Common myeloid progenitor, CD34-positive (primary cell): ENCODE measurements at places on chromosomes 13 and 19.

DNA sequence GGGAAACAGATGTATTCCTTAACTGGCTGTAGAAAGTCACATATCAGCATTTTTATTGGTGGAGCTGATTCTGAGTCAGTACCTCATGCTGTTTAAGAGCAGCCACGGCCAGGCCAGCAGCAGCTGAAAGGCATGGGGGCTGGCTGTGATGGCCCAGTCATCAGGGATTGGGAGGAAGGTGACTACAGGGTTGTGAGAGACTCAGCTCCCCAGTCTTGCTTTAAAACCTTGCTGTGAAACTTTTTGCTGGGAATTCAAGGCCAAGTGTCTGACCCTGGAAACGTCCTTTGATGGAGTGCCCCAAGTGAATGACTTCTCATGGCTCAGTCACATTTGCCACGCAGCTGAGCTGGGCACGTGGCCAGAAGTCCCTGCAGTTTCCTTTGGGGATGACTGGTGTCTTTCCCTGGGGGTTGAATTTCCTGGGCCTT, 39.1 kb upstream of the RNF113B start:
- DNase-seq, result no peak

DNA sequence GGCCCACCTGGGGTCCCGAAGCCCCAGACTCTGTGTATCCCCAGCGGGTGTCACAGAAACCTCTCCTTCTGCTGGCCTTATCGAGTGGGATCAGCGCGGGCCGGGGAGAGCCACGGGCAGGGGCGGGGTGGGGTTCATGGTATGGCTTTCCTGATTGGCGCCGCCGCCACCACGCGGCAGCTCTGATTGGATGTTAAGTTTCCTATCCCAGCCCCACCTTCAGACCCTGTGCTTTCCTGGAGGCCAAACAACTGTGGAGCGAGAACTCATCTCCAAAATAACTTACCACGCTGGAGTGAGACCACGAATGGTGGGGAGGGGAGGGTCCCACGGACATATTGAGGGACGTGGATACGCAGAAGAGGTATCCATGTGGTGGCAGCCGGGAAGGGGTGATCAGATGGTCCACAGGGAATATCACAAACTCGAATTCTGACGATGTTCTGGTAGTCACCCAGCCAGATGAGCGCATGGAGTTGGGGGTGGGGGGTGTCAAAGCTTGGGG, 1.0 kb upstream of the ICAM5 start:
- peak; percentile 66 for DNase-seq

- DNase-seq, result no peak
Measured at GRCh38 chr13:79917628-79918027, 423.3 kb downstream of the SPRY2 start.

GRCh38 chr13:44434766-44435141, 61.1 kb downstream of the SERP2 start:
- no peak for DNase-seq

- DNase-seq, result no peak
Measured at GRCh38 chr13:29402166-29402636, 193.3 kb downstream of the SLC7A1 start.

DNA sequence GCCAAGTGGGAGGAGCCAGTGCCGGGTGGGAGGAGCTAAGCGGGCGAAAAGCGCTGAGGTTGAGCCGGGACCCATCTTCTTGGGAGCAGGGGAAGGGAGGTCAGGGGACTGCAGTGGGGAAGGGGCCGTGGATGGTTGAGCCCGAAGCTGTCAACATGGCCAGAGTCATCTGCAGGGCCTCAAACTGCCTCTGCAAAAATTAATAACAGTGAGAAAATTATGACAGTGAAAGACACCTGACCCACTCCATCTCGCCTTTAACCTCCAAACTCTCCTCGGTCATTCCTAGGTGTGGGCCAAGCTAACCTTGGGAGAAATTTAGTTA, 30.1 kb downstream of the ZNF557 start:
- DNase-seq, result no peak

GRCh38 chr13:57631596-57632275, at the start of gene PCDH17:
Gene PCDH17 (plus strand): TSS chr13:57631744. CDS start chr13:57632547, 803 bp downstream.
- DNase-seq, result peak; percentile 66

GRCh38 chr13:28474491-28475134, 20.3 kb downstream of the FLT1 start:
- no peak for DNase-seq

DNA sequence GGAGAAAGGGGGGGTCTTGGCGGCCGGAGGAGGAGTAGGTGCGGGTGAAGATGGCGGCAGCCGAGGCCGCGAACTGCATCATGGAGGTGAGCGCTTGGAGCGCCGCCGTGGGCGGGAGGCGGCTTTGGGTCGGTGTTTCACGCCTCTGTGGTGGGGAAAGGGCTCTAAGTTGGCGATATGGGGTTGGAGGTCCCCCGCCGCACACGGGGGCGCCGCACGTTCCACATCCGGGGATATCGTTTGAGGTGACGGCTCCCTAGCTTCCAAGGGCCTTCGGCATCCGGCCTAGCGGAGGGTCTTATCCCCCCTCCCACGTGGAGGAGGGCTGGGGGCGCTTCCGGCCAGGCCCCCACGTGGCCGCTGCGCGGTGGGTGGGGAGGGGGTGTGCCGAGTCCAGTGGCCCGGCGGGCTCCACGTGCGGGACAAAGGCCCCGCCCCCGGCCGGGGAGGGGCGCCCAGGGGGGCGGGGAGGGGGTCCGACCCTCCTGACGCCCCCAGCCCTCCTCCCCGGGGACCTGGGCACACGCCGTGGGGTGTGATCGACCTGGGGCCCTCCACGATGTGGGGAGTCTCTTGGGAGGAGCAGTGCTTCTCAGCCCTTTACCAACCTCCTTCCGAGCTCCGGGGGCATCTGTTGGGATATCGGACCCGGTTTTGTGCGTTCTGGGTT, at the start of gene PRMT1:
PRMT1 (plus strand) TSS at position 41 of the 670 bp plus-strand sequence; CDS start at position 51, 10 bp downstream.
- DNase-seq, result no peak

- no peak for DNase-seq
Measured at GRCh38 chr13:113905942-113906341, 42.1 kb upstream of the GAS6 start.

DNA sequence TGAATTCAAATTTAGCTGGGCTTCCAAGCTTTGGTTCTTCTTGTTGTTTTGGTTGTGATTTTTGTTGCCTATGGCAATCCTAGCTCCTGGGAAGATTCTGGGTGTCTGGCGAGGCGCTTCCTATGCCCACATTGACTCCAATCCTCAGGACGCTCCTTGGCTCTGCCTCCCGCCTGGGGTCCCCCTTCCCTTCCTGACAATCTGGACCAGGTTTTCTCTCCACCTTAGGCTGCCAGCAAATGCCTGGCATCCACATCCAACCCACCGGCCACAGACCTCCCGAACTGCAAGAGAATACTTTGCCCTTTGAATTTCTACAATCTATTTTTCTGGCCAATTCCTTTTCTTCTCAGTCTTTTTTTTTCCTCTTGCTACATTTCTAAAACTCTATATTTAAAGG, 186.9 kb upstream of the UBL3 start:
- DNase-seq, result no peak

DNA sequence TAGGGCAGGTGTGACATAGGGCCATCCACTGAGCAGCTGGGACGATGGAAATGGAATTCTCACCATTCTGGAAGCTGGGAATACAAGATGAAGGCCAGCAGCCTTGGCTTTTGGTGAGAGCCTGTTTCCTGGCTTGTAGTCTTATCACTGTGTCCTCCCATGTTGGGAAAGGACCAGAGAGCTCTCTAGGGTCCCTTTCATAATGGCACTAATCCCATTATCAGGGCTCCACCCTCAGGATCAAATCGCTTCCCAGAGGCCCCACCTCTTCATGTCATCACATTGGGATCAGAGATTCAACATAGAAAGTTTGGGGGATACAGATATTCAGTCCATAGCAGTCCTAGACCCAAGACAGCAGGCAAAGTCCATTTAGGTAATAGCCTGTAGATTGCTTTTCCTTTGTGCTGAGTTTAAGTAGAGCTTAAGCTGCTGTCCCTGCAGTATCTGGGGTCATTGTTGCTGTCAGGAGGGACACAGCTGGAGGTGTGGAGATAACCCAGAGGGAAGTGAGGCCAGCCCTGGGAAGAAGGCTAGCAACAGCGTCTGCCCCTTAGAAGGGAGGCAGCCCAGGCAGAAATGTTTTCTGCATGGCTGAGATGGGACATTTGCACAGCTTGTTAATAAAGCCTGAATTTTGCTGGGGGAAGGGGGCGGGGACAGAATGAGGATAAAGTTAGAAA, 136.5 kb upstream of the GPR12 start:
- DNase-seq, result no peak

- DNase-seq, result no peak
Measured at GRCh38 chr19:51797480-51797879, 2.5 kb downstream of the FPR3 start.

- DNase-seq, result no peak
Measured at GRCh38 chr19:2353159-2353886, 6.7 kb upstream of the TMPRSS9 start.

DNA sequence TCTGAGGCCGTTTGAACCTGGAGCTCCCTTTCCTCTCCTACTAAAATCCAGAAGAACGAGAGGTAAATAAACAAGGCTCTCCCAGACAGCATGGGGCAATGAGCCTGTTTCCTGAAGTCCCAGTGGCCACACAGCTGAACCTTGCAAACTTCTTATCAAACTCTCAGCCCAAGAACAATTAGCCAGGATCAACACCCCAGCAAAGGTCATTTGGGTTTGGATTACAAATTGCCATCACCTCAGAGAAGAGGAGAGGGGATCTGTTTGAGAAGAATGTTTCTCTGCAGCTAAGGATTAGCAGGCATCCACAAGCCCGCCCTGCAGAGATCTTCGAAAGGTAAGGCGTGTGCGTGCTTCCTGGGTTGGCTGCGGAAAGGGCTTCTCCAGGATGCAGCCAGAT, 201.9 kb upstream of the SOX1 start:
- no peak for DNase-seq

- no peak for DNase-seq
Measured at GRCh38 chr13:66137384-66137783, 1092.8 kb downstream of the PCDH9 start.

DNA sequence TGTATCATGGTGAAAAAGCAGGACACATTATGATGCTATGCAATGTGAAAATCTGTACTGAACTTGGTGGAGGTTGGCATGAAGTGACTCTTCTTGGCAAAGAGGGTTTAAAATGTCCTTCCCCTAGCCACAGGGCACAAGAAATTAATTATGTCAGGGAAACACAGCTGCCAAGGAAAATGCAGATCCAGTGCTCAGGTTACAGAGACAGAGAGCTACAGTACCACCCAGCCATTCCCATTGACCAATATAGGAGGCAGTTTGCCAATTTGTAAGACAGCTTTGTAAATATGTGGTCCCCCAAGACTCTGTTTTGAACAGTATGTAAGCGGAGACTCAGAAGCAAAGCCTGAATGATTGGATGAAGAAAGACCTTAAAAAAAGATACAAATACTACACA, 69.4 kb upstream of the KLF12 start:
- DNase-seq, result no peak

DNA sequence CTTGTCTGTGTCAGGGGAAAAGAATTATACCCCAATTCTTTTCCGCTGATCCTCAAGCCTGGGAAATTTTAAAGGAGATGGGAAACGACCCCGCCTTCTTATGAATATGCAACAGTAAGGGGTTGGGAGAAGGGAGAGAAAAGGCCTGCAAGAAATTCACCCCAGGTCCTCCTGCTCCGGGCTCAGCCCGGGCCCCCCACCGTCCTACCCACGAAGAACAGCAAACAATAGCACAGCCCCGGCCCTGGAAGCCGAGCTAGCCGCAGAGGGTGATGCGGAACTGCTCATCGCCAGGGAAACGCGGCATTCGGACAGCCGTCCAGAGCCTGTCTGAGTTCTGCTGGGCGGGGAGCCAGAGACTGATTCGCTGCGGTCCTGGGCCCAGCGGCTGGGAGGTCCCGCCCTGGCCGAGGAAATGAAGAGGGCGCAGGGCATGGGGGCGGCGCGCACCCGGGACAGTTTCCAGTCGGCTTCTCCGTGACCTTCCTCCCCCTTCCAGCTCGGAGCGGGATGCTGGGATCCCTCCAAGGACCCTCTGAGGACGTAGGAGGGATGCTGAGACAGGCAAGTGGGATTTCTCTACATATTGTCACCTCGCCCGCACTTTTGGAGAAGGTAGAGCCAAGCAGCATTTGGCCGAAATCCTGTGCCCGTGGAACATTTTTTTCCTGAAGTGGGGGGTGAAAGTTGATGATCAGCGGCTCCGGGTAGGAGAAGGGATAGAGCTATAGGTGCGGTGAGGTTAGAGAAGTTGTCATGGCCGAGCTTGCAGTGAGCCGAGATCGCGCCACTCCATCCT, 82.3 kb upstream of the C1QTNF9B start:
- DNase-seq, result peak; percentile 74

- DNase-seq, result no peak
Measured at GRCh38 chr19:5052515-5052914, 83.6 kb downstream of the KDM4B start.

DNA sequence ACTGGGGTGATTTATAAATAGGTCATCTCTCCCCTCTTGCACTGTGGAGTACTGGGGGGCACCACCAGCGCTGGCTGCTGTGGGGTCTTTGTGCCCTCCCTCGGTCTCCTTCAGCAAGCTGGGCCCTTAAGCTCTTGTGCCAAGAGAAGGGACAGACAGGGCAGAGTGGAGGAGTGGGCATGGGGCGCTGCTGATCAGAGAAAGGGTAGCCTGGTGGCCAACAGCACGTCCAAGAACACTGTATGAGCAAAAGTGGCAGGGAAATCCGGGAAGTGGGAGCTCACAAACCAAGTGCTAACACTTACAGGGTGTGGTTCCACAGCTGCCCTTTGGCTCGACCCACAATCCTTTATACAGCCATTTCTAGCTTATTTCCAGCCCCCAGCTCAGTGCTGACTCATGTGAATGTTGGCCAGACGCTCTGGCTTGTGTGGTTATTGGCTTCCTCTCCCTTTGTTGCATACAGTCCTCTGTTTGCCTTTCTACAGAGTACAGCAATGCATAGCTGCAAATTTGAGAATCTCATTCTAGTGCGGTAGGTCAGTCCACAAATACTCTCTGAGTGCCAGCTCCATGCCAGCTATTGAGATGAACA, 298.8 kb downstream of the SHISA2 start:
- peak; percentile 59 for DNase-seq
